ENCODE measurements at places on chromosomes 16 and 17. TPM values are rescaled to one million over a fixed set of nuclear protein-coding genes. Genes with fewer than 3 reads are reported as not detected.

GRCh38 chr16:152141-153128, at the start of gene HBZ:
Gene HBZ, plus strand, starts transcription at chr16:152644. Its CDS starts 266 bp downstream, at chr16:152910.
- DNase-seq, result no peak

GRCh38 chr16:89710709-89711564, 9.4 kb upstream of the SPATA2L start:
- no peak for DNase-seq

- peak; percentile 61 for DNase-seq
These were observed 14.9 kb downstream of the C16orf74 start for GRCh38 chr16:85735946-85736345.

DNA sequence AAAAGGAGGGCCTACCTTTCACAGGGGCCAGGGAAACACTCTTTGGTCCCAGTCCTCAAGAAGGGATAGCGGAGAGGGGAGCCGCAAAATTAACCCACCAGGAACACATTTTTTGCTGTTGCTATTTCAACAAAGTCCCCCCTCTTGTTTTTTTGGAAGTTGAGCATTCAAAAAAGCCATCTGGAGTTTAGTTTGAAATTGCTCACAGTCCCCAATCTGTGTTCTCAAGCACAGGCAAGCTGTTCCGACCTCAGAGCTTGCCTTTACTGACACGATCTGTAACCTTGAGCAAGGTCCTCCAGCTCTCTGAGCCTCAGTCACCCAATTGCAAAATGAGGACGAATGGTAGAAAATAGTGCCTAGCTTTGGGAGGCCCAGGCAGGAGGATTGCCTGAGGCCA, 131.1 kb downstream of the ZNF423 start:
- DNase-seq, result no peak

DNA sequence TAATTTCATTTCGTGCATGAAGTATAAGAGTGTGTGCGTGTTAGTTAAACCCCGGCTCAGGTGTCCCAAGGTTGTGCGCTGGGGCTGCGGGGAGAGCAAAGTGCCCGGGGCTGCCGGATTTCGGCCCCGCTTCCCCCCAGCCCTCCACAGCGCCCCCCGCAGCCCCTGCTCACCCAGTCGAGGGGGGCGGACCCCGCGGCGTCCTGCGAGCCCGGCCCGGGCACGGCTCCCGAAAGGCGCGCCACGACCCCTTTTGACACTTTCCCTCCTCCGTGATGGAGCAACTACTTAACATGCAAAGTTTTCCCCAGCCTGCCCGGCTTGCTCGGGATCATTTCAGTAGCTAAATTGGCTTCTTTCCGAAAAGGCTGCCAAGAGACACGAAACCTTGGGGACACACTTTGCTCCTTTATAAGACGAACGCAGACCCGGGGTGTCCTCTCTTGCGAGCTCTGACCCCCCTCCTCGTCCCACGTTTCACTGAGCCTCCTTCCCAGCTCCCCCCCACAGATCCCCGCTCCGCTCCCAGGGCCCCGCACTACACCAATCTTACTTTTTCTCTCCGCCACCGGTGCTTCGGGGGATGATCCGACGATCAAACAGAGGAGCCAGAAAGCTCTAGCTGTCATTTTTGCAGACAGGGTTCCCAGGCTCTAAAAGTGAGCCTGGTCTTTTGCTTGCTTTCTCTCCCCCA, 552 bp downstream of the C17orf58 start:
- peak; percentile 75 for DNase-seq

- no peak for DNase-seq
These were observed 52.6 kb downstream of the RNF213 start for GRCh38 chr17:80313160-80313829.

GRCh38 chr16:66041907-66042306, 324.6 kb upstream of the CDH5 start:
- no peak for DNase-seq

GRCh38 chr17:66920950-66921349, 43.6 kb upstream of the CACNG4 start:
- DNase-seq, result no peak

GRCh38 chr17:61157246-61157886, 242.3 kb upstream of the TBX2 start:
- DNase-seq, result peak; percentile 63

SECTM1 gene
- 11.5 TPM for total RNA-seq

CNGB1 gene
- not detected for total RNA-seq

ADORA2B gene
- total RNA-seq, result 5.9 TPM

All from osteoblast (primary cell).